ENCODE measurements at places on chromosomes 2 and 18.

DNA sequence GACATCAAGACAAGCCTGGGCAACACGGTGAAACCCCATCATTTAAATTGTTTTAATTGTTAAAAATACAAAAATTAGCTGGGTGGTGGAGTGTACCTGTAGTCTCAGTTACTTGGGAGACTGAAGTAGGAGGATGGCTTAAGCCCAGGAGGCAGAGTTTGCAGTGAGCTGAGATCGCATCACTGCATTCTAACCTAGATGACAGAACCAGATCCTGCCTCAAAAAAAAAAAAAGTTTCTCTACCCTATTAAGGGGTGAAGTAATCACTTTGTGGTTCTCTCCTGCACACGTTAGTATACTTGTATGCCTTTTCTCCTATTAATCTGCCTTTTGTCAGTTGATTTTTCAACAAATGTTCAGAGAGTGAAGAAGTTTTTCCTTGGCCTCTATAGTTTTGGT, 18.1 kb upstream of the PUM2 start:
- no peak for DNase-seq

- no peak for DNase-seq
These were observed 108.1 kb downstream of the XRCC5 start for GRCh38 chr2:216216951-216217903.

GRCh38 chr18:35993013-35993412, 20.5 kb downstream of the RMP24 start:
- DNase-seq, result no peak

DNA sequence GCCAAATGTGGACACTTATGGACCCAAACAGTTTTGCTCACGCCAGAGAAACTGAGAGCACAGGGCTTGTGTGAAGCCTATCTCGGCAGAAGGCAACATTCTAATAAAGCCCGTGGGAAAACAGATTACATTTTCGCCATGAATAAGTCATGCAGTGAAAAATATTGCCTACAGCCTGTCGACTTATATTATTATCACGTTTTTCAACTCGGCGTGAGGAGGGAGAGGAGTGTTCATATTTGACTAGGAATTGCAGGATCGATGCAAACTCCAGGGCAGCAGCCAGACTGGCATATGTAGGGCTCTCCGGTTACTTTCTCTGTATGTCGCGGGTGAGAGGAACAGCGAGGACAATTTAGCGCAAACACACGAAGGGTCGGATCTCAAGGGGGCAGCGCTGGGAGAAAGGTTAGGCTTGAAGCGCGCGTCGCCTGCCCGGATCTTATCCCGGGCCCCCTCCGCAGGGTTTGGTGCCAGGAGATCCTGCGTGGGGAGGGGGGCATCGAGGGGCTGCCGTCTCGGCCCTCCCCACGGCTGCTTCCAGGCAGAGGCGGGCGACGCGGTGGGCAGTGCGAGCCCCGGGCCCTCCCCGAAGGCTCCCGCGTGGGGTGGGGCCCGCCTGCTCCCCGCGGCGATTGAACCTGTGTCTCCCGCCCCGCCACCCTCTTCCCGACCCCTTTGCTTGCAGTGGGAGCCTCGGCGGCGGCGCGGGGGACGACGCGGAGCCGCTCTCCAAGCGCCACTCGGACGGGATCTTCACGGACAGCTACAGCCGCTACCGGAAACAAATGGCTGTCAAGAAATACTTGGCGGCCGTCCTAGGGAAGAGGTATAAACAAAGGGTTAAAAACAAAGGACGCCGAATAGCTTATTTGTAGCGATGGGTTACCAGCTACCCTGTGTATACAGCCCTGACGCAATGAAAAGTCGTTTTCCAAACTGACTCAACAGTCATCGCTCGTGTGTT, 4.4 kb downstream of the ADCYAP1 start:
- DNase-seq, result no peak

- no peak for DNase-seq
These were observed 42.3 kb upstream of the FHOD3 start for GRCh38 chr18:36255072-36255698.

Data from activated T-helper 1 cell treated with anti-CD3 and anti-CD28 coated beads, Interleukin-2, amount 50 U/mL, for 16 hours (primary cell).